Tongue (tissue), 3 donors: ENCODE measurements at places on chromosomes 12 and 14.

GRCh38 chr14:37601865-37602264, 6.4 kb downstream of the TTC6 start:
- DNase-seq = no peak

DNA sequence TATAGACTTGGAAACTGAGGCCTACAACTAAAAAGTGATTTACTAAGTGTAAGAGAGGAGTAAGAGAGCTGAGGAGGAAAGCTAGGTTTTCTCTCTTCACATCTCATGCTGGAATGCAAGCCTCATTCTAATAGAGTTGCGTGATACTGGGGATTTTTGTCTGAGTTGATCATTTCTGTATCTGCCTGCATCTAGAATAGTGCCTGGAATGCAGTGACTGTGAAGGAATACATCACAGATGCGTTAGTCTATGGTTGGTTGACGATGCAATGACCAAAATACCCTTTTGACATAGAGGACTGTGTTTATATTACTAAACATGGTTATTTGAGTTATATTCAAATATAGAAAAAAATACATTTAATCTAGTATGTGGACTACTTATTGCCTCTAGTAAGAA, 9.2 kb upstream of the TMEM117 start:
- no peak for DNase-seq

- no peak for DNase-seq
Measured at GRCh38 chr12:66697404-66697803, 18.5 kb upstream of the GRIP1 start.

DNA sequence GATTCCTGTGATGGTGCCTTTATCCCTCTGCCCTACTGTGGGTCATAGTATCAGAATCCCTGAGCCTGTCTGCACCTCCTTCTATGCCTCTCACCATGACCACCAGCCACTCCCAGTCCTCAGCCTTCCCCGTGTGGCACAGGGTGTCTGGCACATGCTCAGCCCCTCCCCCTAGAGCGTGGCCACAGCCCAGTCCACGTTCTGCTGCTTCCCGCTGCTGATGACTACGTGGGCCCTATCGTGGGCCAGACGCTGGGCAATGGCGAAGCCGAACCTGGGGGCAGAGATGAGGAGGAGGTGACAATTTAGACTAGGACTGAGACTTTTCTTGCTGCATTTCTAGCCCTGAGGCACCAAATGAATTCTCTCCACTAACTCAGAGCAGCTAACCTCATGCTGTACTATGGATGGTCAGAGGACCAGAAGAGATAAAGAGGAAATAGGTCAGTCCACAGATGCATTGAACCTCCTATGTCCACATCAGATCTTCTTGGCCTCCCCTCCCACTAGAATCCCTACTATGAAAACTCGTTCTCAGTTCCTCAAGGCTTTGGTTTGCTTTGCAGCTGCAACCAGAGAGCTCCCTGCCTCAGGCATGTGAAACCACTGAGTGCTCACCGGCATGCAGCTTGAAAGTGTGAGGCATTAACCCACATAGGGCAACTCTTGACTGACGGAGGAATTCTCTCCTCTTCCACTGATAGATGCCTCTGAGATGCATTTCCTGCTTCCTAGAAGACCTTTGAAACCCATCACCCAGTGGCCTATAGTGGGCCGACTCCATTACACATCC, 126.3 kb upstream of the DHRS4 start:
- no peak for DNase-seq

GRCh38 chr14:64703395-64704142, 655 bp upstream of the PLEKHG3 start:
- DNase-seq = peak; percentile 54

DNA sequence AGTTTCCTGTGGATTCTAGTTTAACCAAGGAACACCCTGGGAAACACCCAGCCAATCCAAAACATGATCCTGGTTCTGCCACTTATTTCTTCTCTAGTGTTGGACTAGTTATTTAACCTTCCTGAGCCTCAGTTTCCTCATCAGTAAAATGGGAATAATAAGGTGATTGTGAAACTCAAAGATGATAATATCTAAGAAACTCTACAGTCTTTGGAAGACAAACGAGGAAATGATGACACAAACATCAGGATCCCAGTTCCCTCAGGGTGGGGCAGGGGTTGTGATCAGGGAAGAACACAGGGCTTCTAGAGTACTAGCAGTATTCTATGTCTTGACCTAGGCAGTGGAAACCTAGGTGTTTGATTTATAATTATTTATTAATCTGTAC, 18.1 kb upstream of the TMEM106C start:
- DNase-seq = no peak

DNA sequence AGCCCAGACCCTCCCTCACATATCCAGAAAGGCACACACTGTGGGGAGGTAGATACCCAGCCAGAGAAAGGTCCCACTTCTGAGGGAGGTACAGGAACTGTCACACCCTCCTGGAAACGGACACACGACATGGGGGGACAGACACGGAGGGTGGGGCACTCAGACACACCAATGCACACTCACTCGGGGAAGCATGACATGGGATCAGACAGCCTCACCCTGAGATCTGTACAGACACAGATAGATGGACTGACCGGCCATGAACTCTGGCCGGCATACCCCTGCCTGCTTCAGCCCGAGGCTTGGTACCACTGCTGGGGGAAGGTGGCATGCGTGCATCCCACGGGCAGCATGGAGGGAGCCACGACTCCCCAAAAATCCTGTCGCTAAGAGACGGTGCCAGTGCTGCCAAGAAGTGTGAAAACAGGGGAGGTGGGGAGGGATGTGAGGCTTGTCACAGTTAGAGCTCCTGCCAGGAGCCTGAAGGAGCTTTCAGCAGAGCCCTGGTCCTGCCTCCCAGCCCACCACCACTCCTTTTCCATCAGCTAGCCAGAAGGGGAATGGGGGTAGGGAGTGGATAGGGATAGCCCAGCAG, 571 bp downstream of the CPNE6 start:
- DNase-seq = no peak

- peak; percentile 3 for DNase-seq
Measured at GRCh38 chr14:80135305-80136088, 75.8 kb downstream of the DIO2 start.

- peak; percentile 80 for DNase-seq
Measured at GRCh38 chr12:54419088-54419887, at the start of gene ITGA5. ITGA5 (minus strand) TSS chr12:54419266; CDS start chr12:54419198, 68 bp downstream.

GRCh38 chr12:49022558-49023178, 4.1 kb upstream of the PRKAG1 start:
- DNase-seq = no peak

DNA sequence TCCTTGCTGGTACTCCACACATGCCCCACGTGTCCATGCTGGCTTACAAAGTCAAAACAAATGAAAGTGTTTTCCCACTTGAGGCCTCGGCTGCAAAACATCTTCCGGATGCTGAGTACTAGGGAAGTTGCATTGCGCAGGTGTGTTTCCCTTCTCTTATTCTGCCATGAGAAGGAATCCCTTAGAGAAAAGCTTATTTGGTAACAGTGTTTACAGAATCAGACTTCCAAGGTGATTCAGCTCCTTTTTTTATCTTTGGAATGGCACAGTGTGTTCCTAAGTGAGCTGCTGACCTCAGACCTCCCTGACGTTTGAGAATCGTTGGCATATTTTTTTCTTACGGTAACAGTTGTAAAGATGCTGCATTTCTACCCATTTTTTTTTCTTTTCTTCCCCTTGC, 211.3 kb downstream of the ESR2 start:
- no peak for DNase-seq

DNA sequence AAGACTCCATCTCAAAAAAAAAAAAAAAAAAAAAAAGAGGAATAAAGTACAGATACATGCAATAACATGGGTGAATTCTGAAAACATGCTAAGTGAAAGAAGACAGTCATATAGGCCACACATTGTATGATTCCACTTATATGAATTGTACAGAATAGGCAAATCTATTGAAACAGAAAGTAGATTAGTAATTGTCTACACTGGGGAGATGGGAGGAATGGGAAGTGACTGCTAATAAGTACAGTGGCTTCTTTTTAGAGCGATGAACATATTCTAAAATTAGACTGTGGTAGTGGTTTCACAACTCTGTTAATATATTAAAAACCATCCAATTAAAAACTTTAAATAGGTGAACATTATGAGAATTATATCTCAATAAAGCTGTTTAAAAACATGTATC, 74.4 kb downstream of the ANKS1B start:
- no peak for DNase-seq

DNA sequence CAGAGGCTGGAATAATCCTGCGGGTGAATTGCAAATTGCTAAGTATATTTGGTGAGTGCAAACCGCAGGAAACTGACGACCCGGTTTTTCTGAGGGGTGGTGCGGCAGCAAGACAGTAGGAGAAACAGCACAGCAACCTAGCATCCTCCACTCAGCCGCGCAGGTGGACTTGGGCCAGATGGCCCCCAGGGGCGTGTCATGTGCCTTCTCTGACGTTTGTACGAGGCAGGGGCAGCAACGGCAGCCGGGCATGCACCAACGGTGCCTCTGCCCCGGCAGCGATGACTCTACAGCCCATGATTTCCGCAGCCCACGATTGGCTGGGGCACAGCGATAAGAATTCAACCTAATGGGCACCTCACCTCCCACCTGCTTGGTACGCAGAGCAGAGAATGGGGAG, 11.1 kb upstream of the CLEC2A start:
- no peak for DNase-seq

DNA sequence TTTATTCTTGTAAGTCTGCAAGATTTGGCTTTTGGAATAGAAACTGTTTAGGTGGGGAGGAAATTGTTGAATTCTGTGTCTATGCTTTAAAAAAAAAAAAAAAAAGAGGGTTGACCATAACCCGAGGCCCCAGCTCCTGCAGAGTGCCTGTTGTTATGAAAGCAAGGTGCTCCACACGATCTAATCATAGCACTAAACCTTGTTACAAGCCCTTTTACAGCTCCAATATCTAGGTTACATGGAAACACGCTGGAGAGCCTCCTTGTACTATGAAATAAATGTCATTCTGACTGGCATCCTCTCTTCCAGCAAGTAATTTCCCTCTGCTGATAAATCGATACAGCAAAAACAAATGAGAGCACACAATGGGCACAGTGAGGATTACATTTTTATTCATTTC, 303.1 kb upstream of the SOX5 start:
- DNase-seq = no peak

DNA sequence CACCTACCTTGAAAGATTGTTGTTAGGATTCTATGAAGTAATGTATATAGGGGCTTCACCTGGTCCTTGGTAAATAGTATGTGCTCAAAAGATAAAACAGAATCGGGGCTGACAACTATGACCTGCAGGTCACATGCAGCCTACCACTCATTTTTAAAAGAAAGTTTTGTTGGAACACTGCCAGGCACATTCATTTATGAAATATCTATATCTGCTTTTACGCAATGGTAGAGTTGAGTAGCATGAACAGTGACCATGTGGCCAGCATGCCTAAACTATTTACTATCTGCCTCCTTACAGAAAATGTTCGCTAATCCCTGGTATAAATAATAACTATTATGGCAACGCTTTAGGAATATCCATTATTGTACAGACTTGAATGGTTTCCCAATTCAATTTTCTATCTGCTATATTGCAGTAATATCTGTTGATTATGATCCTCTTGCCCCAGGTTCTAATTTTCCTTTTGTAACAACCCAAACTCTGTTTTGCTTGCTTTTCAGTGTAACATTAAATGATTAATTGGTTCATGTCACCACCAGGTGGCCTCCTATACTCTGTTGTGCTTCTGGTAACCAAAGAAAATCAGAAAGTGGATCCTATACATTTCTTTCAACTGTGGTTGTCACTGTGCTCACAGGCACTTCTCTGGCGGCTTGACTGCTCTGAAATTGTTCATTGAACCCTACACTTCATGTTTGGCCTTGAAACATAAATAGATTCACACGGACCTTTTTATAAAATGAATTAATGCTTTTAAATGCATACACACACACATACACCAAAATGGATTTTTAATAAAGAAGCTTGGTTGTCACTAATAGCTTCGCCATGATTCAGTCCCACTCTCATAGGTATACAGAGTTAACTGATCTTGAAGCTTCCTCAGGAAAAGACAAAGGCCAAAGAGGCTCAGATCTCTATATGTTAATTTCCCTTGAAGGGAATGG, 227.7 kb upstream of the NPAS3 start:
- peak; percentile 82 for DNase-seq

GRCh38 chr14:93987815-93988476, 9.2 kb upstream of the CCDC197 start:
- DNase-seq = no peak

DNA sequence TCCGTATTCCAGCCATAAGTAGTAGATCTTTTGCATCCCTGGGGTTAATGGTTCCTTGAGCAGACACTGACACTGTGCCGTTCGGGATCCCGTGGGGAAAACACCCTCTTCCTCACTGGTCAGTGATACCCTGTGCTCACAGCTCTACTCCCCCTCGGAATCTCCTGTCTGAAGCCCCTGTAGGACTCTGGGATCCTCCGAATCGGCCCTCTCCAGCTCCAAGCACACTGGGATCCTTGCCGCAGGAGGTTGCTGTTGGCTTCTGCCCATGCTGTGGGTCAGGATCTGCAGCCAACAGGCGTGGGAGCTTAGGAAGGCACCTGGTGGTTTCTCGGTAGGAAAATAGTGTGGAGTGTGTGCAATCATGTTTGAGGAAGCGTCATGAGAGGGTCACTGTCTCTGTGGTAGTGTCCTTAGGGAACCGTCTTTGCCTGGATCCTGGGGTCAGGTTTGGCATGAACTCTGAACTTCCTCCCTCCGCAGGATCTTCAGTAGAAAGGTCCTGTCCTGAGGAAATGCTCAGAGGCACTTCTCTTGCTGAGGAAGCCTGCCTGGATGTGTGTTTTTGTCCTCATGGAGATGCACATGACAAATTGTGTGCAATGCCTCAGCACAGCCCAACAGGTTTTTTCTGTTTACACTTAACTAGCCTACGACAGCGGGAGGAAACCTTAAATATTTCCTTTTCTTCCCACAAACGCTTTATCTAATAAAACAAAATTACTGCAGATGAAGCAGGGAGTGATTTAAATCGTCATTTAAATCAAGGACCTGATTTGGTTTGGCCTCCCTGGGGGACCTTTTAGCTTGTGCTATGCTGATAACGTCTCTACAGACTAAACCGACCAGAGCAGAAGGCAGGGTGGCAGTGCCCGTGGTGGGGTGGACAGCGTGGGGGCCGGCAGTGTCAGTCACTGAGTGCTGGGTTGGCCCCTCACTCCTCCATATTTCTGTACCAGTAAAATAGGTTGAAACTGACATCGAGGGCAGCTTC, 18.7 kb downstream of the FBXL14 start:
- no peak for DNase-seq

DNA sequence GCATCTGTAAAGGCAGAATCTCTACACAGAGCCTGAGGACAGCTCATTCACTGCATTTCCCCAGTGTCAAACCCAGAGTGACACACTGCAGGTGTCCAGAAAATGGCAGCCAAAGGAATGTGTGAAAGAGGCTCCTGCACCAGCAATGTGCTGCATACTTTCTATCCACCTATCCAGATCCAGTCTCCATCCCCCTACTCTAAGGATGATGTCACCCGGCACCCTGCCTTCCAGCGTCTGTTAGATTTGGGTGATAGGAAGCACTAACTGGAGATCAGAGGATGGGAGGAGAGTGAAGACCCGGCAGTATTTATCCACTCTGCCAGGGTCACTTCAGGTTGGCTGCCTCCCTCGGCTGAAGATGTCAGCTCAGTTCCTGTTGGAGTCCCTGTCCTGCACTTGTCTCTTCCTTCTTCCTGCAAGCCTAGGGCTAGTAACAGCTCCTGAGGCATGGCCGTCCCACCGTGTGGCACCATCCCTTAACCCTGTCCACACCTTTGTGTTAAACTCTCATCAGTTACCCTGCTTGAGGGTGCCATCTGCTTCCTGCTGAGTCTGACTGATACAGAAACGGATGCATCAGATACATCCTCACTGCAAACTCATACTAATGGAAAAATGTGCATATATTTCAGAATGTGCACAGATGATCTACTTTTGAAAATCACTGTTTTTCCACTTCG, 13.0 kb upstream of the GPR68 start:
- peak; percentile 39 for DNase-seq
